ENCODE measurements at places on chromosomes 4 and X.

DNA sequence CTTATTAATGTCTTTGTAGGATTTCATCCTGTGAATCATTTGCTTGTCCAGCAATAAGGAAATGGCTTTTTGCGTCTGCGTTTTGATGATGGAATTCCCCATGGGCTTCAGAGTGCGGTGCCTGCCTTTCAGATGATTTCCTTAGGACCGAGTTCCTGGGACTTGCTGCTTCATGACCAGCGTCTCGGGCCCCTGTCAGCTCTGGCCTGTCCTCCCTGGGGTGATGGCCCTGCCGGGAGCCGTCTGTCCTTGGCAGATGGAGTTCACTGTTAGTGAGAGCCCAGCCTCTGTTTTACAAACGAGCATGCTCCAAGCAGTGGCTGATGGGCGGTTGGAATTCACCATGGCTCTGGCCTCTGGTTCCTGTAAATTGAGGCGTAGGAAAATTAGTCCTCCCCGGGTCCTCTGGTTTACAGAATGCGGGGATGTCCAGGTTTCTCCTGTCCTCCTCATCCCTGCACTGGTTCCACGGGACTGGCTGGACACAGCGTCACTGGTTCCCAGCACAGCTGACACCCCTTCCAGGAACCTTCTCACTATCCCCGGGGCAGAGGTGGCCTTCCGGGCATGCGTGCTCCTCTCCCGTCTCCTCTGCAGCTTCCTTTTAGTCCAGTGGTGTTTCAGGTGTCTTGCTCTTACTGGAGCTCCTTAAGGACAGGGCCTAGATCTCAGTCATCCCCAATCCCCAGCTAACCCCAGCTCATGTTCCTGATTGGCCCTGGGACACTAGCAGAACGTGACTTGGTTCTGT is 34.9 kb downstream of the TBC1D14 start:
- no peak for DNase-seq

GRCh38 chr4:953574-953915 is 19.8 kb downstream of the DGKQ start:
- no peak for DNase-seq

GRCh38 chr4:100907465-100908454 is 389.9 kb upstream of the EMCN start:
- no peak for DNase-seq

DNA sequence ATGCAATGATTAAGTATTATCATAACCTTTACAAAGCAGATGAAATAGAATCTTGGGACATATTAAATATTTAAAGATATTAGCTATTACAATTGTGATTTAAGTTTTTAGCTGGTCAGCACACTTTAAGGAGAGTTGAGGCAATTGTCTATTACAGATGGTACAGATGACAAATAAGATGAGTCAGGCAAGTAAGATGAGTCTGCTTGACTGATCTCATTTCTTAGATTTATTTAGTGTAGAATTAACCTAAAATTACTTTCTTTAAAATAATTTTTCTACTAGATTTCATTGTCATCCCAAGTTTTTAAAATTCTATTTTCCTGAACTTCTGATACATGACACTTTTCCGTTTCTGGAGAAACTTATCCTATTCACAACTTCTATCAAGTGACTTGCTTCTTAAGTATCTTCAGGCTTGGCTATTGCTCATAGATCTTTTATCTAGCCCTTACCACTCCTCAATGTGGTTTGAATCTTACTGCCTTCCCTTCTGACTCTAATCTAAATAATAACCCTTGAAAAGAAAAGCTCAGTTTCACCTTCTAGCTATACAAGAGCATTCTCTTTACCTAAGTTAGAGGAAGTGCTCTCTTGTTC is 32.9 kb downstream of the CXCL1 start:
- DNase-seq, result no peak

DNA sequence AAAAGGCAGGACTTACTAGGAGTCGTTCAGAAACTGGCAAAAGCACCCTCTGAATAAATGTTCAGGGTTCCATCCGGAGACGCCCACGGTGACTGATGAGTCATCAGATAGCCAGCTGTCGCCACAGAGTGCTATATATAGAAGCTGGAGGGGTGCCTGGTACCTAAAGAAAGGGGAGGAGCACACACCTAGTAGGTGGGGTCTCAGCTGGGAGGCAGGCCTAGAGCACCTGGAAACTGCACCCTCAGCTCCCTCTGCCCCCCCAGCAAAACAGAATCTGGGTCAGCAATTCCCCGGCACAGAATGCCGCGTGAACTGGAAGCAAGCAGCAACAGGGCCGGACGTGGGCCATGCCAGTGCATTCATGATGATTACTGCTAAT is 242.0 kb downstream of the BCOR start:
- peak; percentile 25 for DNase-seq

Data from hematopoietic multipotent progenitor cell treated with erythropoietin and hydrocortisone succinate and interleukin-3 and kit ligand, for 15 days (in vitro differentiated cells).